ENCODE measurements at places on chromosomes 4 and X.

- no peak for DNase-seq
Observed at GRCh38 chr4:25424539-25425228, 47.6 kb downstream of the ANAPC4 start.

GRCh38 chr4:21790438-21791029 lies 158.0 kb downstream of the KCNIP4 start:
- no peak for DNase-seq

- no peak for DNase-seq
Observed at GRCh38 chr4:72006586-72006985, 25.2 kb upstream of the NPFFR2 start.

GRCh38 chrX:109281483-109282275 lies 200.2 kb downstream of the GUCY2F start:
- no peak for DNase-seq

DNA sequence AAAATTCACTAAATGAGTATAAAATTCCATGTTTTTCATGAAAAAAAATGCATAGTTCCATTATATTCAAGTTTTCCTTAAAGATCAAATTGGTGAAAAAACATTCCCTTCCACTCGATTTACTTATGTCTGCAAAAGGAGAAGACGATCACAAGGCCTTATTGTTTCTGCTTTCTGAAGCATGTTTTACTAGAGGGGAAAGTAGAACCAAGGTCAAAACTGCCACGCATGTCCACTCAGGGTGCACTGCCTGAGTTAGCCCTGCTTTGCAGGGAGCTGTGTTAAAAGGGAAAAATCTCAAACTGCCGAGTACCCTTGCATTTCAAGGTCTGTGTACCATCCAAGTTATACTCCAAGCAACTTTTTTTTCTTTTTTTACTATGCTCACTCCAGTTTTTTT lies 57.2 kb downstream of the TRAPPC11 start:
- DNase-seq, result no peak

DNA sequence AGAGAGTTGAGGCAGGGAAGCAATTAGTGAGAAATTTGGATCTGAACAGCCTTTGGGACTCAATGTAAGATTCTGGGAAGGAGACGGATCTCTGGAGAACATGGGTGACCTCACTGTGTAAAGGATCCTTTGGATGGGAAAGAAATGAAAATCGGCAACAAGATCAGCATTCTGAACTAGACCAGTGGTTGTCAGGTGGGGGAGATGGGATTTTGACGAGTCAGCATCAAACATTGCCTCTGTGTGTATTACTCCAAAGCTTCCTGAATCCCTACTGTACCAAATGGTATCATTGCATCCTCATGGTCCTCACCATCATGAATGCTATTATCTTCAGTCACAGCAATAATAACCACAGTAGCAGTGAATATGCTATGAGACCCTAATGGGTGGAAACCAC lies 52.8 kb downstream of the PGRMC2 start:
- DNase-seq, result no peak

- DNase-seq, result no peak
Observed at GRCh38 chrX:132623942-132624341, 135.1 kb upstream of the MBNL3 start.

DNA sequence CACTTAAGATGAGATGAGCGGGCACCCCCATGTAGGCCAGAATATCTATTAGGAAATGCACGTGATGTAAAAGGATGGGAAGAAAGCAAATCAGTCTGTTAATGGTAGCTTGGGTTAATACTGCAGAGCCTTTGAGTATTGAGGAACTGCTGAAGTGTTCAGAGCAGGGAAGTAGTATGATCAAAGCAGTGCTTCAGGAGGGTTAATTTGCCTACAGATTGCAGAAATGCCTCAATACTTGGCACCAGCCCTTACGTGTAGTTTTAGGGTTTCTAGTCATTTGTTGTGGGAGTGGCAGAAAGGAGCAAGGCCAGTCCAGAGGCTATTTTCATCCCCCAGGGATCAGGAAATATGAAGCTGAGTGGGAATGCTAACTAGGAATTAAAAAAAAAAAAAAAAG lies 19.7 kb downstream of the ZFX start:
- DNase-seq, result no peak
